Activated T-helper 1 cell treated with Interleukin-2 at 50 U/mL for 16 hours (primary cell): ENCODE measurements at places on chromosomes 7 and 10.

DNA sequence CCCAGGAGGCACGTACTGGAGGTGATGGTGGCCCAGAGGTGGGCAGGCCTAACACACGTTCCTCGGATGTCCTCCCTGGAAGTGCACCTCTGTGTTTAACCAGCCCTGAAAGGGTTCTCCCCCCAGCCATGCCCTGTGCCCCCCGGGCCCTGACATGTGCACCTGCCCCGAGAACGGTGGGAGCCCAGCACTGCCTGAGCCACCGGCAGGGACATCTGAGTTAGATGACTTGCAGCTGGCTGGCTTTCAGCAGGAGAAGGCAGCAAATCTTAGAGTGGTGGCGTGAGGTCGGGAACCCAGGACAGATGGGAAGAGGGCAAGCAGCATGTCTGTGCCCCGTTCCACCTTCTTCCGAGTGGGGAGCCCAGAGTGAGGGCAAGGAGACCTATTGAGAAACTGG lies 291.8 kb downstream of the TCERG1L start:
- DNase-seq, result no peak

GRCh38 chr7:22129819-22130580 lies 184.3 kb upstream of the CDCA7L start:
- no peak for DNase-seq

DNA sequence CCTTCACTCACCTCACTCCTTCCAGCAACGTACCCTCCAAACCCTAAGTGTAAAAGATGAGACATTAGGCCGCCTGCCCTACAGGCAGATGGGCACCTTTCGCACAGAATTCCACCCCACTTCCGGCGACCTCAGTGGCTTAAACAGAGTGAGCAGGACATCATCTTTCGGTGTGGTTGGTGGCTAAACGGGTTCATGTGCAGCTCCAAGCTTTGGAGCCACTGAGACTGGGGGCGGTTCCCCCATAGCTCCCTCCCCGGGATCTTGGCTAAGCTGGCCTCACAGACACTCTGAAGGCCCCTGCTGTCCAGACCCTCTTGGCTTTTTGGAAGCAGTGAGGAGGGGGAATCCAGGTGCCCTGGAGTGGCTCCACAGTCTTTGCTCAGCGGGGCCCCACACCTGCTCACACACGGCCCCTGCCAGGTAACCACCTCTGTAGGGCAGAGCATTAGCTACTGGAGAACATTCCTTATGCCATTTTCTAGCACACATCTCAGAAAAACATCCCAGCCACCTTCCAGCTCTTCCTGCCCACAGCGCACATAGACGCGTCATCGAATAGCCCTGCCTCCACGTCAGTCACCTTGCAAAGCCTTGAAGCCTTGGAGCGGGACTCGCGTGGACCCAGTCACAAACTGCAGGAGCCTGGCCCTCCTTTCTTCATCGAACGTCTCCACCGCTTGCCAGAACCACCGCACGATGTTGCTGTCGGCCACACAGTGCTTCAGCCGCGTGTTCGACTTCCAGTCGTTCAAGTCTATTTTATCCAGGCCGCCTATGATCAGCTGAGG lies 108.8 kb downstream of the SMURF1 start:
- no peak for DNase-seq

GRCh38 chr10:132867801-132868644 lies 74.3 kb downstream of the CFAP46 start:
- no peak for DNase-seq

DNA sequence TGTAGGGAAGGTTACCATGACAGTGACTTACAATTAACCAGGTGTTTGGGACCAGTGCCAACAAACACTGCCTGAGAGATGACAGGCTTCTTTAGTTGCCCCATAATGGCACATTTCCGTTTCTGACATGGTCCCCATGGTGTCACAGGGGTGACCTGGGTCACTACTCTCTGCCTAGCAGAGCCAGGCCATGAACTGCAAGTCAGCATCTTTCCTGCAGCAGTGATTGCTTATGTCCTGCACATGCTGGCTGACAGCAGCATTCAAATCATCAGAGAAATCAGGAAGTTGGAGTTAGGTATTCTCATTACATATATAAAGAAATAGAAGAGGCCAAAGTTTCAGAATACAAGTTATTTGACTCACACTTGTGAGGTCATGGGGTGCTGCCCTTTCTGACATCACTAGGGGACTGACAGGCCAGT lies 47.1 kb upstream of the ZNRF2 start:
- DNase-seq, result no peak

- DNase-seq, result no peak
These were observed 2.6 kb downstream of the PSMG3 start for GRCh38 chr7:1567049-1567771.

DNA sequence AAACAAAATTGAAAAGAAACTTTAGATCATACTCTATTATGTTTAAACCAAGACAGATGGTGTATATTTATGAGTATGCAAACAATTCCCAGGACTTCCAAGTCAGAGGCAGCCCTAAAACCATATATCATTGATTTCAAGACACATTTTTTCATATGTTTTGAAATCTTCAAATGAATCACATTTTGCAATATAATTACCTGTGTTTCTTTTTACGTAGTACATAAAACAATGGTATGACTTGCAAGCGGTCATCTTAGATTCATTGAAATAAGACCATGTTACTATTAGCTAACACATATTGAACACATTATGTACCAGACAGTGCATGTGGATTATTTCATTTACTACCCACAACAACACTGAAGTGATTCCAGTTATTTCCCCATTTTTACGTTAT lies 14.9 kb downstream of the SMURF1 start:
- no peak for DNase-seq
